ENCODE measurements at places on chromosomes 6 and 20. TPM values are rescaled to one million over a fixed set of nuclear protein-coding genes. Genes with fewer than 3 reads are reported as not detected.
A peak's percentile ranks its signal among the peaks of the same experiment; 100 is the strongest.

DNA sequence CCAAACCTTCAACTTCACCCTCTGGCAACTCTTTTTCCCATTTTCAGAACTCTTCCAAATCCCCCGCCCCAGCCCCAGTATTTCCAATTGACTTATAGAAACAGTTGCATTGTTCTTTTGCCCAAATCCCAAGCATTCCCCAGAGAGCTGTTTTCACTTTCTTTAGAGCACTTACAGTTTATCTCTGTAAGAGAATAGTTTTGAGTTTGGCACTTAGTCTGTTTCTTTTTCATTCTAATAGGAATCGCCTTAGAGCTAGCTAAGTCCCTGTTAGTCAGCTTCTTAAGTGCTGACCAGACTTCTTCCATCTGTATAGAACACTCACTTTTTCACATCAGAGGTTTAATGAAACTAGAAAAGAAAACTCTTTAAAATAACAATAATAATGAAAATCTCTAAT is 374.2 kb upstream of the FLRT3 start:
- DNase-seq: no peak

DDO gene
- total RNA-seq: 16.2 TPM

GRCh38 chr6:143872201-143872600 is 7.9 kb downstream of the ZC2HC1B start:
- DNase-seq: no peak

TINAG gene
- 0.70 TPM for total RNA-seq

GRCh38 chr6:82205930-82206392 is 41.6 kb downstream of the IBTK start:
- no peak for DNase-seq

GRCh38 chr6:117591405-117591804 is 10.9 kb downstream of the GOPC start:
- DNase-seq: no peak

HLA-DPA1 gene
- total RNA-seq: 35.8 TPM

ATP9A gene
- total RNA-seq: 25.4 TPM

- no peak for DNase-seq
These were observed 8.5 kb downstream of the PYGB start for GRCh38 chr20:25256226-25256859.

DNA sequence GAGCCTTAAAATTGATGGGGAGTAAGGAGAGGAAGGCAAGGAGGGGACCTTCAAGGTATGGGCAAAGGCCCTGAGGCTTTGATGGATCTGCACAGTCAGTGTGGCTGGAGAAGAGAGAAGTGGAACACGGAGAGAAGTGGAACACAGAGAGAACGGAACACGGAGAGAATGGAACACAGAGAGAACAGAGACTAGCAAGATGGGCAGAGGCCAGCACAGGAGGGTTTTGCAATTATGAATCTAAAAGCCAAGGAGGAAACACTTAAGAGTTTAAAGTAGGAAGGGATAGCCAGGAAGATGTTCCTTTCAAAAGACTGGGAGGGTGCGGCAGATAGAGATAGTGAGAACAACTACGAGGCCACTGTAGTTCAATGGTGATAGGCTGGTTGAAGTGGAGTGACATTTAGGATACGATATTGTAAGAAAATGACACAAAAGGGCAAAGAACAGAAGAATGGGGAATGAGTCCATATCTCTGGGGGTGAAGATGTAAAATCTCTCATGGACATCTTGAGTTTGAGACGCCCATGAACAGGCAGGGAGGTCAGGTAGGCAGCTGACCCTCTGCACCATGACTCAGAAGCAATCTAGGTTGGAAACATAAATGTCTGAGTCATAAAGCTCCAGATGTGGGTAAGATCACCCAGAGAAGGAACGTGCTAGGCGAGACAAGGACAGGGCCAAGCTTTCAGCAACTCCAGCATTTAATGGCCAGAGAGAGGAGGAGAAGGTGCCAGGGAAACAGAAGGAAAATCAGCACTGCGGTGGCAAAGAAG is 25.4 kb downstream of the ZMYND8 start:
- no peak for DNase-seq

DNA sequence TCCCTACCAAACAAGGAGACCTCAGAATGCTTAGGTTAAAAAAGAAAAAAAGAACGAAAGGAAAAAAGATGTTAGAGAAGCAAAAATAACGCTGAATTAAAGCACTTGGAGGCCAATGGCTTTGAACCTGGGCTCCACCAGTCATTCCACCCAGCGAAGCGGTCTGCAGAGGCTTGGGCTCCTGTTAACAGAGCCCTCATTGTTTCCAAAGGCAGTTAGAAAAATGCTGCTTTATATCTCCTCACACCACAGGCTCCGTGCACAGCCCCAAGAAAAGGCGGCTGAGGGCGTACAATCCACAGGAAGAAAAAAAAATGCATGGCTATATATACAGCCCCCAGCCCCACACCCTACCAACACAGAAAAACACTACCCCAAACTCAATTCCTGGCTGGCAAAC is 255.9 kb downstream of the FOXC1 start:
- DNase-seq: no peak

- DNase-seq: no peak
These were observed 212.4 kb upstream of the ARID1B start for GRCh38 chr6:156564807-156565149.

SERINC1 gene
- total RNA-seq: 192 TPM

- no peak for DNase-seq
These were observed 877 bp downstream of the ENPP4 start for GRCh38 chr6:46130666-46131065.

WFDC10B gene
- total RNA-seq: not detected

FAM162B gene
- total RNA-seq: 2.7 TPM

DNA sequence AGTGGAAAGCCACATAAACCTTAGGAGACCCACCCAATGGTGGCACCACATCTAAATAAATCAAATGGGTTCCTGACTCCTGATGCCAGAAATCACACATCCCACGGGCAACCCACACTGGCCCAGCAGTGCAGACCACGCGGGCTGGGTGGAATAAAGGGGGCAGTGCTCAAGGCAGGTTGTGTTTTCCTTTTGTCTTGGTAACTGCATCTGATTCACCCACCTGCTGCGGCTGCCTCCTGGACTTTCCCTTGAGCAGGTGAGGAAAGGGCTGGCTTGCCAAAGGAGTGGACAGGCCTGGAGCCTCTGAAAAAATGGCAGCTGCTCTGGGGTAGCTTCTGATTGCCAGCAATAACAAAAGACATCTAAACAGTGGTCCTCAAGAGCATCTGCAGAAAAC is 119.5 kb upstream of the KCNK16 start:
- DNase-seq: no peak

BPIFA1 gene
- not detected for total RNA-seq

COL20A1 gene
- 0.22 TPM for total RNA-seq

OR2H2 gene
- not detected for total RNA-seq

GRCh38 chr6:154653853-154654252 is 79.4 kb upstream of the SCAF8 start:
- no peak for DNase-seq

DNA sequence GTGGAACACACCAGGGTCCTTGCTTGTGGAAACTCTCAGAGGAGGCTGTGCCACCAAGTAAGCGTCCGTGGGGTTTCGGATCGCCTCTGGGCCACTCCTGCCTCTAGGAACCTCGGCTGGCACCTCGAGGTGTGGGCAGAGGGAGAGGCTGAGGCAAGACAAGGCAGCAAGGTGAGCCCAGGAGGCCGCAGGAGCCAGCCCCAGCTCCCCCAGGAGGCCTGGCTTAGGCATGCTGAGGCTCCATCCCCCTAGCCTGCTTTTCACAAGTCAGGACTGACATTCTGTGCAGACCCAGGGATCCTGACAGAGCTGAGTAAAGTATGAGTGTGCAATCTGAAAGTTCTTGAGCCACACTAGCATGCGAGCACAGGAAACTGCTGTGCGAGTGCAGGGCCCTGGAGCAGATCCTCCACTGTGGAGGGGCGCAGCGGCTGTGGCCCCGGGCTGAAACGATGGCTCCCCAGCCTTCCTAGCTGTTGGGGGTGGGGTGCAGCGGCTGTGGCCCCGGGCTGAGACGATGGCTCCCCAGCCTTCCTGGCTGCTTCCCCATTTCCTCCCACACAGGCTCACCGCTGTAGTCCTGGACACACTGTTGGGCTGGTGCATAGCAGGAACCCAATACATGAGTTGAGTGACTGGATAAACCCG is 75.2 kb upstream of the CD93 start:
- DNase-seq: no peak

DNA sequence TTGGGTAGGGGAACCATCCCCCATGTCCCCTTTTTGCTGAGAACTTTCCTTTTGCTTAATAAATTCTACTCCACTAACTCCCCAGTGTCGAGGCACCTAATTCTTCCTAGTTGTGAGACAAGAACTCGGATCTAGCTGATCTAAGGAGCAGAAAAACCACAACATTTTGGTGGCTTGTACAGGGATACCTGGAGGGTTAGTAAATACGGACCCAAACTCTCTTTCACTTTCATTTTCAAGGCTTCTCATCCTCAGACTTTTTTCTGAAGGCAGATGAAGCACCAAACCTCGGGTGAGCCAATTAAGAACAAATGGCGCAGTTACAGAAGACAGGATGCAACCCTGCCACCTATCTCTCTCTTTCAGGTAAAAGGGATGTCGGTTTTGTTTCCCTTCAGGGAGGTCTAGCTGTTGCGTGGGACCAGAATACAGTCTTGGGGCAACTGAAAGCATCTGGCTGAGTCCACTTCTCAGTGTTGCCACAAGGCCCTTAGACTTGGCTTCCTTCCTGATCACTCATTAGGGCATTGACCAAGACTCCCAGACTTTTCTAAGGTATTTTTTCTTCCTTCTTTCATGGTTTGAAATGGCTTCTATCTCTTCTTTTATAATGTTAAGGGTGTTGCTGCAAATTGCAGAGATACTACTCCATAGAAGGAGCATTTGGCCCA is 11.1 kb upstream of the HTR1B start:
- DNase-seq: no peak

GRCh38 chr6:45988635-45989034 is 27.0 kb downstream of the CLIC5 start:
- DNase-seq: peak; percentile 82

DNA sequence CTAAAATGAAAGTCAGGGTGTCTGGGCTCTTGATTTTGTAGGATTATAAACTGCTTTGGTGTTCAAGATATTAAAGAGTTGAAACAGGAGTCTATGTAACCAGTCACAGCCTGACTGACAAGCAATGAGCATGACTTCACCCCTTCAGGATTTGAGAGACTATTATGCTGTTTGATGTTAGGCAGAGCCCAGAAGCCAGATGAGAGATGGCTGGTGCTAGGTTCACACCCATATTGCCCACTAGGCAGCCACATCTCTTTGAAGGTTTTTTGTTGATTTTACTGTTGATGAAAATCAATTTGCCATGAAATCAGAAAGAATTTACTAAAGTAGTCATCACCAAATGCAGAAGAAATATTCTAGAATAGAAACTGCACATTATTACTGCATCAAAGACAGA is 243.6 kb downstream of the KHDRBS2 start:
- DNase-seq: no peak

DNA sequence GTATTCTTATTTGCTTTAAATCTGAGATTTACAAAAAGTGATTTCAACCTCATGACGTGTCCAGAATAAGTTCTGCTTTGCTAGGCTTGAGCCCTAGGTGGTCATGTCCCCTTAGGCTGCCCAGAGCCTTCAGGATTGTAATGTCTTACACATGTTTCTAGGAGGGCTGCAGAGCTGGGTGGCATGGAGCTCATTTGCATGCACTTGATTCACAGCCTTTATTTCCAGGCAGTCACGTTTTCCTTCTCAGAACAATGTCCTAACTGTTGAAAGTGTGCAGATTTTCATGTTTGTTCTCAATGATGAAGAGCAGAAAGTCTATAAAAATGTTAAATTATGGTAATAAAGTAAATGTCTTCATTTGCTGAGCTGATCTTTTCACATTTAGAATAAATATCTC is 448.6 kb upstream of the SOX4 start:
- no peak for DNase-seq

DNA sequence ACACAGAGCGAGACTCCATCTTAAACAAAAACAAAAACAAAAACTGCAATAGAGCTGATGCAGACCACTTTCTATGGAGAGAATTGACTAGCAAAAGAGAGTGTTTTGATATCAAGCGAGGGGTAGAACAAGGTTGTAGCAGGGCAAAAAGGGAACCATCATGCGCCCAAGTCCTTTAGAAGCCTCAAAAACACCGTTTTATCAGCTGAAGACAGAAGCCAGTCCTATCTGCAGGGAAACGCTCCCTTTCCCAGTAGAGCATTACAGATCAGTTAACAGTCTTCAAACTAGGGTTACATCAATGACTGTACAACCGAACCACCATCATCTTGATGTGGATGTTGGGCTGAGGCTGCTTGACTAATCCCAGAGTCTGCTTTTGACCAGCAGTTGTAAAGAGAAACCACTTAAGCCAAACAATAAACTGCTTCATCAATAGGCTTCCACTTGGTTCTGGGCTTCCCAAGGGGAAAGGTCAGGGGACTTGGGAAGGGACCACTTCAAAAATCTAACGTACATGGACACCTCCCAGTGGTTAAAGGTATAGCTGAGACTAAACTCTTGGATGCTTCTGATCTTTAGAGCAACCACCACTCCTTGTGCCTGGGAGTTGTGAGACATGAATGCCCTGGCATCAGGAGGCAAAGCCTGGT is 59.6 kb upstream of the SPDEF start:
- DNase-seq: no peak

GRCh38 chr6:22442826-22443225 is 126.5 kb upstream of the HDGFL1 start:
- DNase-seq: no peak

DNA sequence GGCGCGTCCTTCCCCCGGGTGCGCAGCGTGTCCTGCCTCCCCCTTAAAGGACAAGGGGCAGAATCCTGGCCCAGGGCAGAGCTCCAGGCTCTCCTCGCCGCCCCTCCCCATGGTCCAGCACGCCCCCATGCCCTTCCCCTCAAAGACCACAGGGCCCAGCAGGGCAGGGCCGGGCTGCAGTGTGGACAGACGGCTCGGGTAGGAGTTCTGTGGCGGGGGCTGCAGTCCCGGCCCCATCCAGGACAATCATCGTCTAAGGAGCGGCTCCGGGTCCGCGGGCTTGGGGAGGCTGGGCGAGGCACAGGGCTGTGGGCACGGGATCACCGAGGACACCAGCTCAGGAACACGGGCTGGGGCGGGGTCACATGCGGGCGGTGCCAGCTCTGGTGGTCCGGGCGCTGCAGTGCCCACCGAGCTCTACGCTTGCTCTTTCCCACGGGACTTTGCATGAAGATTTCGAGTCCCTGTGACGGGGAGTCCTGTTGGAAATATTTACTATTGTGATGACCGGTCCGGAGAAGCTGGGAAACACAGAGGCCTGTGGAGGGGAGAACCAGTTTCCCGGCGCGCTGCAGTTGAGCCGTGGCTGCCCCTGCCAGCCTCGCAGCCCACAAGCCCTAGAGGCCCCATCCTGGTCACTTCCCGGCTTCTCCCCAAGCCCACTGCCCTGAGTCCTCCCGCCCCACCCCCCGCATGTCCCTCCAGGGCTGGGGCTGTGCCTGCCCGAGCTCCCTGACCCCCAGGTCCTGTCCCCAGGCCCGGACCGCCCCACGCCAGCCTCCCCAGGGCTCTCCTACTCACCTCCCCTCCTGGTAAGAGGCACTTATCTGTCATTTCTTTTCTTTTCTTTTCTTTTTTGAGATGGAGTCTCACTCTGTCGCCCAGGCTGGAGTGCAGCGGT is 20.6 kb downstream of the SLC17A9 start:
- no peak for DNase-seq

- no peak for DNase-seq
These were observed 42.8 kb upstream of the UBR2 start for GRCh38 chr6:42520786-42521607.

Data from cardiac septum (tissue), 1 donor.